Forelimb muscle (tissue), 1 donor: ENCODE measurements at places on chromosomes 6 and 20.

- no peak for DNase-seq
Observed at GRCh38 chr6:35376281-35376680, 33.9 kb downstream of the PPARD start.

DNA sequence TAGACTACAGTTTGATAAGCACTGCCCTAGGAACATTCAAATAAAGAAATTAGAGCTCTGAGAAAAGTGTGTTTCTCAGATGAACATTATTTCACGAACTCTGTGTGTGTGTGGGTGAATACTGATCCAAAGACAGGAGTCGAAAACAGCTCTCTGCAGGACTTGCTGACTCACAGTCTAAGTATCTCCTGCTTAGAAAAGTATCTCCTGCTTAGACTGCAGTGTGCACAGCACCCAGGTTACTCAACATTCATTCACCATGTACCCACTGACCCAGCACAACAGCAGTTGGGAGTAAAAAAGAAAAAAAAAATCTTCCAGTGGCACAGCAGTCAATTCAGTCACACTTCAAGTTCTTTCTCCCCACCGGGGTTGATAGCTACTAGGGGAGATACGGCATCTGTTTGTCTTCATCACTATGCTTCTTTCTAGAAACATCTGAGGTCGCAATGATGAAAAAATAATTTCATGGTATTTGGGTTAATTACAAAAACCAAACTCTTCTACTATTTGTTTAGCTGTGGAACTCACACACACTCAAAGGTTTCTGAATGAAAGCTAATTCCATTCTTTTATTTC lies 48.0 kb downstream of the GCLC start:
- DNase-seq, result no peak

- DNase-seq, result no peak
Observed at GRCh38 chr6:134171517-134171916, 119.1 kb upstream of the SLC2A12 start.

DNA sequence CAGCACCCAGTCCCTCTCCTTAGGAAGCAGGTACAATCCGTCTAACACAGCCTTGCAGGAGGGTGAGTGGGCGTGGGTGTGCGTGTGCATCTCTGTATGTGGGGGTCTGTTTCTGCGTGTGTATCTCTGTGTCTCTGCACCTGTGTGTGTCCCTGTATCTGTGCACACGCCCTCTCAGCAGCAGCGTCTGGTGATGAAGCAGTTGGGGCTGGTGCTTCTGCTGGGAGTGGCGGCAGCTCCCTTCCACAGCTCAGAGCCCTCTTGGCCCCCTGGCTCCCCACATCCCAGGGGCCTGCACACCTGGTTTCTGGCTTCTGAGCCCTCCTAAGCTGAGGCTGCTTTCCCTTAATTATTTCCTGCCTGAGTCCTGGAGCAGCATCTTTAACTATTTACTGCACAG lies 49.5 kb upstream of the CCDC167 start:
- no peak for DNase-seq

DNA sequence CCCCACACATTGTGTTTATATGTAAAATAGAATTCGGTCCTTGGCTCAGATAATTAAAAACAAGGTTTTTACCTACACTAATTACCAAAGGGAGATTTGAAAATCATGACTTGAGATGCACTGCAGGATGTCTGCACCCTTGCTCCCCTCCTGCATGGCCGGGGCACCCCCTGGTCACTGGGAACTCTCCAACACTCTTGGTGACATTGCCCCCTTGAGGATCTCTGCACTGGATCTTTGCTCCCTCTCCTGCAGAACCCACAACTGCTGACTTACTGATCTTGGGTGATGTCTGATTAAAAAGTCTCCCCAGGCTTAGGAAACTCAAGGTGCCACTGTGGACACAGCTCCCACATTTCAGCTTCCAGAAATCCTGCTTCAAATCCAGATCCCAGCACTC lies 17.1 kb upstream of the CSNK2A1 start:
- no peak for DNase-seq

- no peak for DNase-seq
Observed at GRCh38 chr6:159701413-159701999, 8.5 kb upstream of the SOD2 start.
